ENCODE measurements at places on chromosomes 5 and 9. TPM values are rescaled to one million over a fixed set of nuclear protein-coding genes. Genes with fewer than 3 reads are reported as not detected.
A peak's percentile ranks its signal among the peaks of the same experiment; 100 is the strongest.

SLC6A18 gene
- not detected for total RNA-seq

BARHL1 gene
- total RNA-seq: not detected

RLN2 gene
- 4.6 TPM for total RNA-seq

DNA sequence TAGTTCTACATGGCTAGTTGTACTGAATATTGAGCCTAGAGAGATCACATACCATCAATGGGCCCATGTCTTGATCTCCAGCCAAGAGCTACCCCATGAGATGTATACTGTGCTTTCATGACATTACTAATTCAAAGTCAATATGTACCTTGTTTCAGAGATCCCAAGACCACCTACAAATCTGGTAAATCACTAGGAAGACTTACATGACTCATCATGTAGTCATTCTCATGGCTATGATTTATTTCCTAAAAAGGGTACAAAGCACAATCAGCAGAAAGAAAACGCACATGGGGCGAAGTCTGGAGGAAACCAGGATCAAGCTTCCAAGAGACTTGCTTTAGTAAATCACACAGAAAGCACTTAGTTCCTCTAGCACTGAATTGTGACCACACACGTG, 103.0 kb downstream of the PCSK5 start:
- peaks cover 8% of the 10 kb centered on the region for H3K36me3 ChIP-seq
- H3K4me3 ChIP-seq: no peak overlapping the region
- peaks cover 32% of the 10 kb centered on the region for H3K4me1 ChIP-seq
- no peak for DNase-seq

DNA sequence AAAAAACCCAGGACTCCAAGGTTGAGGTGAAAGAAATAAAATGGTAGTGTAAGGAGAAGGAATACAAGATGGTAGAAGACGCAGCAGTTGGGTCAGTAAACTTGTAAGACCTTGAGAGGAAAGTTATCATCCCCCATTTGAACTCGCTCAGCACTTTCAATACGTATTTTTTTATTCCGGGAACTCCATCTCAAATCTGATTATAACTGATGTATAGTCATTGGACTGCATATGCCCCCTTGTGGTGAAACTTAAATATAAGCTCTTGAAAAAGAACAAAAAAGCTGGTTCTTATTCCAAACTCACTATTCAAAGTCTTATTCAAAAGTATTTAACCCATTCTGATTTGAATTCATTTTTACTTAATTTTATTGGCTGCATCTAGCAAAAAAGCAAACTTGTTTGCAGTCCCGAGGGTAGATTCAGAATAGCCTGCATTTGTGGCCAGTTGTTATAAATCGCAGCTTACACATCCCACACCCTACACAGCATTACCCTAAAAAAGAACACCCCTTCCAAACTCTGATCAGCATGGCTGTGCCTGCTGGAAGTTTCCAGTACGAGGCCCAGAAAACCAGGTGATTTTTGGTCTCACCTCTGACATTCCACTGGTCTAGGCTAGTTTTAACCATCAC, 118.0 kb downstream of the ESM1 start:
- peaks cover 40% of the 10 kb centered on the region for H3K27me3 ChIP-seq
- DNase-seq: no peak
- peaks cover 20% of the 10 kb centered on the region for H3K4me1 ChIP-seq
- no peaks in the 10 kb centered on the region for H3K36me3 ChIP-seq
- no peak overlapping the region for H3K4me3 ChIP-seq
- no peak overlapping the region for H3K27ac ChIP-seq

TAF11L5 gene
- total RNA-seq: not detected

ZFP37 gene
- 1.1 TPM for total RNA-seq

RNF183 gene
- total RNA-seq: 0.39 TPM

DNA sequence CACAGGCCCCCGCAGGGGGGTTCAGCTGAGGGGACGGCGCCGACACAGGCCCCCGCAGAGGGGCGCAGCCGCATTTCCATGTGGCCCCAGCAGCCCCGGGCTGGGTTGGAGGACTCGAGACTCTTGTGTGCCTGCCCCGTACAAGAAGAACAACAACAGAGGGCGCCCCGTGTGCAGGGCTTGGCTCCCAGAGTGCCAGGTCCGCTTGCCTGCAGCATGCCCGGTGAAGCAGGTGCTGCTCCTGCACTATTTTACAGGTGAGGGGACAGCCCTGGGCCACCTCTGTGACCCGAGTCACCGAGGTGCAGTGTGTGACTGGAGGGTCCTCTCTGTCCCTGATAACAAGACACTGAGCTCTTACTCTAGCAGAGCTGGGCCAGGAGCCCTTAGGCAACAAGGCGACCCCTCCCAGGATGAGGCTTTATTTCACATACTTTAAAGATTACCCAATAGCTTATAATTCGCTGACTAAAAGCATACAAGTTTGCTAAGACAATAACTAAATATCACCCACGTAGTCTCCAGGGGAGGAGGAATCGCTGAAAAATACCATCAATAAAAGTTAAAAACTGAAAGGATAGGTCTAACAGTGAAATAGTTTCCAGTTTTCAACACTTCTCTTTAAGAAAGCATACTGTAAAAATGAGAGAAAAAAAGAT, 41.7 kb upstream of the SLC9A3 start:
- no peak overlapping the region for H3K4me3 ChIP-seq
- peak; percentile 9 for DNase-seq
- no peak overlapping the region for H3K27ac ChIP-seq
- H3K36me3 ChIP-seq: no peaks in the 10 kb centered on the region
- H3K27me3 ChIP-seq: peaks cover 13% of the 10 kb centered on the region

MARCHF11 gene
- total RNA-seq: not detected

DNA sequence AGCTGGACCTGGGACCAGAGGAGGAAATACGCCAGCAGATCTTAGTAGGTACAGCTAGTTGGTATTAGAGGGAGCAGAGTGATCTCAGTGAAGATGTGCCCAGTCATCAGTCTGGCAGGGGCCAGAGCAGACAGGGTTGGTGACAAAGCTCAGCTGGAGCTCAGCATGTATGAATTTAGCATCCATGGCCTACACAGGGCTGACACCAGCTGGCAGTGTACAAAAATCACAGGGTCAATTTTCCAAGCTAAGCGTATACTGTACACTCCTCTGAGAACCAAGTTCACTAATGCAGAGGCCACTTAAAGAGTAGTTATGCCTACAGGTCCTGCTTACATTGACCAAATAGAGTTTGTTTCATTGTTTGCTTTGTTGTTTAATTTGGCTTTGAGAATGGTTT, 146.6 kb downstream of the SLC24A2 start:
- peaks cover 10% of the 10 kb centered on the region for H3K27me3 ChIP-seq
- no peaks in the 10 kb centered on the region for H3K4me1 ChIP-seq
- no peak overlapping the region for H3K27ac ChIP-seq
- H3K36me3 ChIP-seq: no peaks in the 10 kb centered on the region

- no peaks in the 10 kb centered on the region for H3K27me3 ChIP-seq
- H3K4me3 ChIP-seq: no peak overlapping the region
- H3K4me1 ChIP-seq: peaks cover 2% of the 10 kb centered on the region
- no peak for DNase-seq
- H3K36me3 ChIP-seq: peaks cover 2% of the 10 kb centered on the region
These were observed 77.6 kb upstream of the SAP30L start for GRCh38 chr5:154368041-154368800.

DNA sequence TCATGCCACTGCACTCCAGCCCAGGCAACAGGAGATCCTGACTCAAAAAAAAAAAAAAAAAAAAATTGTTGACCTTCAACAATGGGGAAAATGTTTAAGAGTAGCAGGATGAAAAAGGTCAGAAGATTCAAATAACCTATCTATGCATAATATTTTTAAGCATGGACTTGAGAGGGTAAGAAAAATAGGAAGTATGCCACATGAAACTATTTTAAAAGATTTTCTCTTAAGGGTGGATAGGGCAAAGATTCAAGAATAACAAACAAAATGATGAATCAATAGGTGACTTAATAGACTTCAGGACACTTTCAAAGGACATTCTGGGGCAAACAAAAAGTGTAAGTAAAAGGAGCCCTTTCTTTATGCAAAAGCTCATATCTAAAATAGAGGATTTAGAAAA, 3.2 kb downstream of the TEX48 start:
- H3K4me3 ChIP-seq: no peak overlapping the region
- peaks cover 8% of the 10 kb centered on the region for H3K27me3 ChIP-seq
- no peak for DNase-seq
- H3K4me1 ChIP-seq: peaks cover 51% of the 10 kb centered on the region
- H3K36me3 ChIP-seq: no peaks in the 10 kb centered on the region
